ENCODE measurements at places on chromosomes 3 and 15.

GRCh38 chr15:99721896-99722295 lies 11.3 kb downstream of the LYSMD4 start:
- DNase-seq: no peak

- no peak for DNase-seq
Measured at GRCh38 chr3:61810953-61811497, 249.7 kb downstream of the PTPRG start.

DNA sequence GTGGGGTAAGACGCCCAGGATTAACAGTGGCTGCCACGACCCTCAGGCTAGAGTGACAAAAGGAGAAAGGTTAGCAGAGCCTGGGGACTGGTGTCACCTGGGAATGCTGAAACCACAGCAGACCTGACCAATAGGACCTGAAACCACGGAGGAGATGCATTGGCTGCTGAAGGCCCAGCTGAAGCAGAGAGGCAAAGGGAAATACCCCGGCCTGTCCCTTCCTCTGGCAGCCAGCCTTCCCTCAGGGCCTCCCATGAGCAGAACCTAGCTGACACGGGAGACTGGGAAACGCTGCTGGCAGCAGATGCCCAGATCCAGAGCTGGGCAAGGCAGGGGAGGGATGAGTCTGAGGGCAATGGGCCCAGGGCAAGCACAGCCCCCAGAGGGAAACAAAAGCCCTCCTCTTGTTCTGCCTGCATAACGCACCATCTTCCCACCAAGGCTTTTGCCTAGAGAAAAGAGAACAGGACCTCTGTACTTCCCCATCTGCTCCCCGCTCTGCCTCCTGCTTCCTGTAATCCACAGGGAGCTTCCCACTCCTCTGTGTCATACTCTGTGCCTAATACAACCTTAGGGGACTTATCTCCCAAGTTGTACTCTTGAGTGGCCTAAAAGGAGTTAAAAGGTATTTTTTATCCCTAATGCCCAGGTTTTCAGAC lies 216.2 kb downstream of the ABHD5 start:
- DNase-seq: no peak

DNA sequence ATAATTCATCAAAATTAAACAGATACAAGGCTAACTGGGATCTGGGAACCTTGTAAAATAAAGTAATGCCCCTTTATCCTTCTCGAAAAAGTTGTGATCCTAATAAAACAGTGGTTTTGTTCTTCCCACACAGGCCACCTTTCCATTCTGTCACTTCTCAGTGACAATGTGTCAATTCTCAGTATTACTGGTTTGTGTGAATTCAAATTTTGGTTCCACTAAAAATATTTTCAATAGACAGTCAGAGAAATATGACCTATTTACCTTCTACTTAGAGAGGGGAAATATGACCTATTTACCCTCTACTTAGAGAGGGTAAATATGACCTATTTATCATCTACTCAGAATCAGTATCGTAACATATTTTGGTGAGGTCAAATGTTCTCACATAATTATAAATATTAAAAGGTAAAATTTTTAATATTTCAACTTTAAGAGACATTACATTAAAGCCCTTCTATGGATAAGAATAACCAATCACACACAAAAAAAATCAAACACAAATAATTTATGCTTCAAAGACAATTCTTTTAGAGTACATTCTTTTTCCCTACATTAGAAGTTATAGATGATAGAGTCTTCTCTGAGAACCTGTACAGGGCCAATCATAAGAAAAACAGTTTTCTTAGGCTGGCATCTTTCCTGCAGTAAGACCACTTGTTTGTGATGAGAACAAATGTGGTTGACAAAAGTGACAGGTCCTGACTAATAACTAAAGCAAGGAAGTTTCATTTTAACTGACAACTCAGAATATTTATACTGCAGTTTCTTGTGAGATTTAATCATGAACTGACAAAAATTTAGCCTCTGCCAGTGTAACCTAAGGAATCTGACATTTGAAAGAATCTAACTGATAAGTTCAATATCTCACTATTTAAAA lies 323.3 kb downstream of the DIPK2A start:
- DNase-seq: no peak

DNA sequence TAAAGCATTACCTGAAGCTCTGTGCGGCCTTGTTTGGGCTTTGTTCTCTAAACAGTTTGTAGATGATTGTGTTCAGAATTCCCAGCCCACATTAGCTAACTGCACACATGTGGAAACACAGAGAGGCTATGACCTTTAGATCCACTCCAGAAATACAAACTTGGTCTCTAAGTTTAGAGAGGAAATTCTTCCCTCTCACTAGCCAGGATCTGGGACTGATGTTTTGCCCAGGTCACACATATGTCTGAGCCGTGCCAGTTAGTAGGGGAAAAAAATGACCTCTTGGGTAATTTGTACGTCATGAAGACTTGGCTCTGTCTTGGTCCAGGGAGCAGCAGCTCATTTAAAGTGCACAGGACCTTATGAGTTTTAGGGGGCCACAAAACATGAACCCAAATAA lies 223.1 kb downstream of the RBMS3 start:
- no peak for DNase-seq

DNA sequence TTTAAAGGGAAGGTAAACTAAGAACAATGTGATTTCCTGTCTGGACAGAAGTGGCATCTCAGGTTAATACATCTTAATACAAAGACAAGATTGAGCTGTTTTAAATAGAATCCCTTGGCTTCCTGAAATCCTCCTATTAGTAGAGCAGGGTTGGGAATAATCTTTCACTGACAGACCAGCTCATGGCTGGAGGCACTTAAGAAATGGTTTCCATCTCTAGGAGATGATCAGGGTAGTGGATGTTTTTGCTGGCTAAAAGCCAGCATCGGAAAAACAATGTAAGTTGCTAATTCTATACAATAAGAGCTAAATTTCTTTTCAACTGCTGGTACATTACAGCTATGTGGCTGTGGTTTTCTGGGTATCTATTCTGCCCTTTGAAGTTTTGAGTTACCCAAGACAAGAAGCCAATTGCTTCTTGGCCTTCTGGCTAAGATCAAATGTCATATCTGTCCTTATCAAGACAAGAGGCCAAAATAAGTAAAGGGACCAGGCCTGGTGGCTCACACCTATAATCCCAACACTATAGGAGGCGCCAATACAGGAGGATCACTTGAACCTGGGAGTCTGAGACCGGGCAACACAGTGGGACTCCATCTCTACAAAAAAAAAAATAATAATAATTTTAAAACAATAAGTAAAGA lies 49.6 kb downstream of the SHQ1 start:
- no peak for DNase-seq

GRCh38 chr3:65597226-65597951 lies 441.3 kb downstream of the MAGI1 start:
- DNase-seq: no peak

DNA sequence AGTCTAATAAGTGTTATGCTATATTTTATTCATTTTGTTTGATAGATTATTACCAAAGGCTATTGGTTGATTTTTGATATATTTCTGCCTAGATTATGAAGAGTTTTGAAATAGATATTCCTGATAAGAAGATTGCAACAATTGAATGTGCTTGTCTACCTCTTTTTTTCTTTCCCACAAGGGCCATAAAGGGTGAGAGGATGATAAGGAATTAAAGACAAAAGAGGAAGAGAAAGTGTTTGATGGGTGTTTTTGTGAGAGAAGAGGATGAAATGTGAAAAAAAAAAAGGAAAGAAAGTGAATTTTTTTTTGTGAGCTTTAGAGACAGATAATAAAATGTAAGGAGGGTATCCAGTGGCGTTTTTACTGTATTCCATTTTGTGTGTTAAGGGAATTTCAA lies 244.4 kb downstream of the CHST2 start:
- DNase-seq: no peak

DNA sequence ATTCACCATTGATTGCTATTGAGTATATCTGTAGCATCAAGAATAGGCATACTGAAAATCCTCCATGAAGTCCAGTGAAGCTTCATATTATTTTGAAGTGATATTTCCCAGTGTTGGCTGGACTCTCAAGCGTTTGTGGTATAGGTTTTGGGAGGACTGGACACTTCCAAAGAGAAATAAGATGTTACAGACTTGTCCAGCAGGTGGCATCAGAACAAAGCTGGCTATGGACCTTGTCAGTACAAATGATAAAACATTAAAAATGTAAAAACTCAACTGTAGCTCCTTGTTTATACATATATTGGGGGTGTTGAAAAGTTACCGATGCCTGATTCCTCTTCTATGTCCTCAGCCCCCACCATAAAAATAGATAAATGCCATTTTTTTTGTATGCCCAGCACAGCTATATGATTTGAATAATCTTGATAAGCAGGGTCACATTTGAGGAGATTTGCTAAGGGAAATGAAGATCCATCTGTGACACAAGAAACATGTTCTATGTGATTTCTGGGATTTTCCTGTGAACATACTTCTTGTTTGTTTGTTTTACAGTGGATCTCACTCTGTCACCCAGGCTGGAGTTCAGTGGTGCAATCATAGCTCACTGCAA lies 54.5 kb upstream of the GOLGA6B start:
- DNase-seq: no peak

GRCh38 chr3:100010087-100010417 lies 104.2 kb downstream of the FILIP1L start:
- no peak for DNase-seq

DNA sequence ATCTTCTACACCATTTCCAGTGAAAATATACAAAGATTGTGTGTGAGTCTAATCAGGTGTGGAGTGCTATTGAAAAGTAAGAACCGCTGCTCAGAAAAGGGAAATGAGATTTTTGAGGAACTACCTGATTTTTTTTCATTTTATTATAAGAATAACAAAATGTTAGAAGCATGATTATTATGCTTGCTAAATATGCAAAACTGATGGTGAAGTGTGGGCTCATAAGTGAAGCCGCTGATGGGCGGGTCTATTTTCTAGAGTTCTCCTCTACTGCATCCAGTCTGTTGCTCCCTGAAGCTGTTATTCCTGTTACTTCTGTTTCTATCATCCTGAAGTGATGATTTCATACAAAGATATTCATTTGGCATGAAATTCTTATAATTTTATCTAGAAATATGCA lies 612.0 kb downstream of the CADM2 start:
- no peak for DNase-seq

DNA sequence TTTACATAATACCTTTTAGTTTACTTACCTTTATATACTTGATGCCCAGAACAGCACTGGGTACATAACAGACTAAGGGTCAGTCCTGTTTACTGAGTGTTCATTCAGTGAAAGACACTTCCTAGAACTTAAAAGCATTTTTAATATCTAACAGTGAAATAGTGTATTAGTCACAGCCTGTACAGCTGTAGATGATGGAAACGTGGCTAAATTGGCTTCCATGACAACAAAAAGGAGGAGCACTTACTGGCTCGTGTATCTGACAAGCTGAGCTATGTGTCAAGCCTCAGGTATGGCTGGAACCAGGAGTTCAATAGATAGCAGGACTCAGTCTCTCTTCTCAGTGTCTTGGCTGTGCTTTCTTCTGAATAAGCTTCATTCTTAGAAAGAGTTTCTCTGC lies 40.2 kb downstream of the CMTM8 start:
- no peak for DNase-seq

GRCh38 chr3:115108614-115109013 lies 38.5 kb downstream of the ZBTB20 start:
- no peak for DNase-seq

GRCh38 chr3:107132674-107133073 lies 244.6 kb upstream of the CCDC54 start:
- no peak for DNase-seq

GRCh38 chr3:195012571-195012970 lies 258.4 kb downstream of the XXYLT1 start:
- DNase-seq: no peak

GRCh38 chr15:100202309-100202960 lies 139.3 kb downstream of the ADAMTS17 start:
- no peak for DNase-seq

- DNase-seq: no peak
Measured at GRCh38 chr15:55707518-55707917, 35.4 kb downstream of the PRTG start.

DNA sequence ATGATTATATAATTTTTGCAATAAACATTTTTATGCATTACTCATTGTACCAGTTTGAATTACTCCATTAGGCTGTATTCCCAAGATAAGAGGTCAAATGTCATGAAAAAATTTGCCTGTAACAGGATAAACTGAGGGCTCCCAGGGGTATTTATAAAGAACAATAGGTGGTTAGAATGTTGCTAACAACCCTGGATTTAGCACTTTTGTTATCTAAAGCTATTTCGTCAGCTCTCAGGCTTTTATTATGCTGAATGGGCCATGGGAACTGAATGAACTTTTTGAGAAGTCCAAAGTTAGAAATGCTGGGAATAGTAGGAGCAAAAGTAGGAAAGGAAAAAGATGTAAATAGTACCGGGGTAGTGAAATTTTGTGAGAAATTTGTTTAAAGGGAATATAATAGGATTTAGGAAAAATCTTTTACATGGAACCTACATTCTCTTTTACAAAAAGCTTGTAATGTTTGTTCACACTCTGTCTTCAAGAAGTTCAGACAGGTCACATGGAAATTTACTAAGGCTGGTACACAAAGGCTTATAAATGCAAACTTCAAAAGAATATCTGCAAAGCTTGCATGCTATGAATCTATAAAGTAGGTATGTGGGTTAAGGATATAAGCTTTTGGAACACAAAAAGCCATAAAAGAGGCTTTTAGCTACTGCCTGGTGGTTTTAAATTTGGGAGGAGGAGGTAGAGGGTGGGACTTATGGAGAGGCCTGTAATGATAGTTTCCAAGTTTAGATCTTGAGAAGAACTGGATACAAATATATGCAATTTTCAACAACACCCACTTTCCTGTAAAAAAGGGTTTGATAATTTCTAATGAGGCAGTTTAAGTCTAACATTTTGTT lies 445.8 kb upstream of the NAALADL2 start:
- no peak for DNase-seq

DNA sequence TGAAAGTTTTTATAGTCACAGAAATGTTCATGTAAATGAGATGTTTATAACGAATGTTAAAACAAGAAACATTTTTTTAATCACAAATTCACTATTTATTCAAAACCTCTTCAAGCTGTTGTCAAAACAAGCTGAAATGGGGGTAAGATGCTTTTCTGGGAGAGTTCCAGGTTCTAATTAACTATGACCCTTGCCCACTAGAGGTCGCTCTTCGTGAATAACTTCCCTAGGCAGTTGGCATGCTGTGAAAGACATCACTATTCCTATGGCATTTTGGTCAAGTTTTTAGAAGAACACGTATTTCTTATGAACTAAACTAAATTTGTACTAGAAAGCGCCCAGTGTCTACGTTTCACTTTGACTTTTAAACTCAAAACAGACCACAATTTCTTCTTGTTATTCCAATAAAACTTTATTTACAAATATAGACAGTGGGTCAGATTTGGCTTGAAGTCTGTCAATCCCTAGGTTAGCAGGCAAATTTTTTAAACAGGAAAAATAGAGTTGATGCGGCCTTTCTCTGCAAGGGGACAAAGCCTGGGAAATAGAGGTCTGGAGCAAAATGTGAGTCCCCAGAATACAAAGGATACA lies 62.8 kb upstream of the CMTM8 start:
- no peak for DNase-seq

DNA sequence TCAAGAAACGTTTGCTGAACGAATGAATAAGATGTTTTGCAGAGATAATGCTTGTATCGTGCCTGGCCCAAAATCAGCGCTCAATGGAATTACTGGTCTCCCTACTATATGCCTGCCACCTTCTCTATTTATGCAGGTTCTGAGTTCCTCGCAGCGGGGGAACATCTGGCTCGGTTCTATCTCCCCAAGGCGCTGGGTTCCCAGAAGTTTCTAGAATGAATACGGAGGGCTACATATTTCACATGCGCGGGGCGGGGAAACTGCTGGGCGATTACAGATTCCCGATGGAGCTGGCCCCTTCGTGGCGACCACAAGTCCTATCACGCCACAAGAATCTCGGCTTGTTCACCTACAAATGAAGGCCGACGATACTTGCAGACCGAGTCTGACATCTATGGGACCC lies 411 bp upstream of the EIF2B5 start:
- no peak for DNase-seq

Measured in cortex of kidney (tissue), 1 donor.